Non-pigmented ciliary epithelial cell (primary cell): ENCODE measurements at places on chromosomes 16 and 17.

- DNase-seq: peak; percentile 47
Observed at GRCh38 chr16:83187405-83187804, 560.6 kb downstream of the CDH13 start.

- DNase-seq: peak; percentile 63
Observed at GRCh38 chr17:82931699-82932517, 92.1 kb upstream of the ZNF750 start.

GRCh38 chr16:842711-843560, 42.4 kb upstream of the GNG13 start:
- DNase-seq: no peak

DNA sequence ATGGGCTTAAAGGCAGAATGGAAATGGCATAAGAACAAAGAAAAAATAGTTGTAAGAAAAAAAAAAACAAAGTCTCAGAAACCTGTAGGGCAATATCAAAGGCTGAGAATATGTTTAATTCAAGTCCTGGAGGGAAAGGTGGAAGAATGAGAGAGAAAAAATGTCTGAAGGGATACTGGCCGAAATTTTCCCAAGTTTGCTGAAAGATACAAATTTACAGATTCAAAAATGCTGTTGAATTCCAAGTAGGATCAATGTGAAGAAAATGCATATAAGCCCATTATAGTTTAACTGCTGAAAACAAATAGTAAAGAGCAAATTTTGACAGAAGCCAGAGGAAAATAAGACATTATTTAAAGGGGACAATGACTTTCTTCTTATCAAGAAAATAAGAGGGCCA, 6.6 kb upstream of the USP22 start:
- no peak for DNase-seq

DNA sequence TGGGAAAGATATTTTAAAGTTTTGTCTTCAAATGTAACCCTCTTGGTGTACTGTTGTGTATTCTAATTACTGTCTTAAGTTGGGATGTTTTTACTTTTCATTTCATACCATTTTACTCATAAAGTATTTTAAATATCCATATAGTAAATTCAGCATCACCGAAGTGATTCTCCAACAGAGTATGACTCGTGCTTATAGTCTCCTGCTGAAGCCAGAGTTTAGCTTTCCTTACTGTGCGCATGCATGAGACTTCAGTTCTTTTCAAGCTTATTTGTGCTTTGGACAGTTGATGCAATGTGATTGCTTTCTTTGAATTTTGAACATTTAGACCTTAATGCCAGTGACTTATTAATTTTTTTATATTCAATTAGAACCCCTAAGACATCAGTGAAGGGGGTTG, 7.4 kb upstream of the VPS35L start:
- no peak for DNase-seq

GRCh38 chr16:31535737-31536136, 8.0 kb downstream of the AHSP start:
- no peak for DNase-seq

DNA sequence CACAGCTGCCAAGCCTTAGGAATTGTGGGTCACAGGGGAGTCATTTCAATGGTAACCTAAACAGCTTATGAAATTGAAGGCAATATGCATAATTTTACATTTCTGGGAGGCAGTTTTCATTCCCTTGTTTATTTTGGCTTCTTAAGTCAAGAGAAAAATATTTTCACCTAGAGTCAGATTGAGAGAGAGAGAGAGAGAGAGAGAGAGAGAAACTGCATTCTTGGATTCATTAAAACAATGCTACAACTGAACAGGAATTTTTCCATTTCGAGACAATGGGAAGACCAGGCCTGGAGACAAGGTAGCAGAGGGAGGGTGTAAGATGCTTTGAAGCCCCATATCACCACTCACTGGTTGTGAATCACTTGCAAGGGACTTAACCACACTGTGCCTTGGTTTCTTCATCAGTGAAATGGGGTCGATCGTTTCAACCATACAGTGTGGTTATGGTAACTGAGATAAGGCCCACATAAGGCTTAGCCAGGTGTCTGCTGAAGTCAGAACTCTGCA, 224.7 kb upstream of the IRX3 start:
- DNase-seq: no peak

GRCh38 chr16:57133031-57133430, 40.6 kb downstream of the CPNE2 start:
- DNase-seq: no peak
